ENCODE measurements at places on chromosomes 2 and 18. TPM values are rescaled to one million over a fixed set of nuclear protein-coding genes. Genes with fewer than 3 reads are reported as not detected.

The DSC2 gene
- not detected for total RNA-seq

The PROKR1 gene
- not detected for total RNA-seq

The XDH gene
- not detected for total RNA-seq

The WDR75 gene
- total RNA-seq = 55.7 TPM

The MLPH gene
- not detected for total RNA-seq

The FLACC1 gene
- total RNA-seq = 0.85 TPM

The EFHD1 gene
- not detected for total RNA-seq

The TCF23 gene
- not detected for total RNA-seq

The UGT1A3 gene
- not detected for total RNA-seq

GRCh38 chr2:206887745-206888144 is 51.6 kb upstream of the CPO start:
- no peak for DNase-seq

- no peak for DNase-seq
Measured at GRCh38 chr2:168460571-168460970, 4.5 kb downstream of the CERS6 start.

DNA sequence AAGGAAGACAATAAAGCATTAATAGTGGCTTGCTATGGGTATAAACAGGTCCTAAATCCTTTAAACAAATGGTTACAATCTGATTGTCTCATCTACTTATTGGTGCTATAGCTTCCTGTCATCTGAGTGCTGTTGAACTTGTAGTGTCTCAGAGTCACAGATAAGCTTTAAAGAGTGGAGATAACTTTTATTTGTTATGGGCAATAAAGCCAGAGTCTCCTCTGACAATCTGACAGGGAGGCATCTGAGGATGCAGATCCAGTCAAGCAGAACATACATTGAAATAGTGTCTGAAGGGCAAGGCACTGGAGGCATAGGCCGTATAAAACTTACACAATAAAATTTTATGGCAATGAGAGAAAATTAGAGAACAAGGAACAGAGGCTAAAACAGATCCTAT is 1132.4 kb upstream of the CDH2 start:
- DNase-seq = no peak

- DNase-seq = no peak
Measured at GRCh38 chr18:69032009-69032408, 234.1 kb downstream of the CCDC102B start.

DNA sequence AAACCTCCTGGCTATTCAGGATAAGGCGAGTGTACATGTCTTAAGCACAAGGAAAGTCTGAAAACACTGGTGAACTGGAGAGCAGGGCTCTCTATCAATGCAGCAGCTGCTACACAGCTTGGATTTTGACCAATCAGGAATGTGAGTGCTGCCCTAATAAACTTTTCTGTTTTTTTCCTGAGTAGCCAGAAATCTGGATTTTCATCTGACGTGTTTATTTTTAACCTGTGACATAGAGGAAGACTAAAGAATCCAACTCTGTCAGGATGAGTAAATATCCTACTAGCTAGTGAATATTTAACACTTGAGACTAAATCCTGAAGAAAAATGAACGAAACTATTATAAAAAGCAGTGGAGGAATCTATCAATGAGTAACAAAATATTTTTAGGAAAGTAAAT is 1638.9 kb downstream of the LRP1B start:
- DNase-seq = no peak

GRCh38 chr2:37394263-37394662 is 49.8 kb downstream of the QPCT start:
- no peak for DNase-seq

DNA sequence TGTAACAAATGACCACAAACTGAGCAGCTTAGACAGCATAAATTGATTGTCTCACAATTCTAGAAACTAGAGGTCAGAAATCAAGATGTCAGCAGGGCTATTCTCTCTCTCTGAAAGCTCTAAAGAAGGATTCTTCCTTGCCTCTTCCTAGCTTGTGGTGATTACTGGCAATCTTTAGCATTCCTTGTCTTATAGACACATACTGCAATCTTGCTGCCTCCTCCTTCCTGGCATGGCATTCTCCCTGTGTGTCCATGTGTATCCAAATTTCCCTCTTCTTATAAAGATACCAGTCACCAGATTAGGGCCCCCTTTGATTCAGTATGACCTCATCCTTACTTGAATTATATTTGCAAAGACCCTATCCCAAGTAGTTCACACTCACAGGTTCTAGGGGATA is 2.3 kb downstream of the ASB3 start:
- DNase-seq = no peak

- no peak for DNase-seq
Measured at GRCh38 chr2:173062801-173063200, 12.8 kb upstream of the MAP3K20 start.

DNA sequence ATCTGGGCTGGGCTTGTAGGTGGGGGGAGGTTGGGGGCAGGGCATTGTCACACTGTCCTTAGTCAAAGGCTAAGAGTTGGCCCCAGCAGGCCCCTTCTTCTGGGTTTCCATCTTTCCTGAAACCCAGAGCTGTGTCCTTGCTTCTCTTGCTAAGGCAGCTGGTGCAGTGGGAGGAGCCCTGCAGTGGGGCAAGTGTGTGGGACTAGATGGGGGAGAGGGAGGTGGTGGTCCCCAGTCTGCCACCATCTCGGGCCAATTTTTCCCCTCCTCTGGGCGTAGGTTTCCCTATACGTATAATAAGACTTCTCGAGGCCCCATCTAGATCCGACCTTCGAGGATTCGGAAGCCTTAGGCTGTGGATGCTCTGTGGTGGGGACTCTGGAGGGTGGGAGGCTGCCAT is 3.5 kb downstream of the KCNF1 start:
- no peak for DNase-seq

DNA sequence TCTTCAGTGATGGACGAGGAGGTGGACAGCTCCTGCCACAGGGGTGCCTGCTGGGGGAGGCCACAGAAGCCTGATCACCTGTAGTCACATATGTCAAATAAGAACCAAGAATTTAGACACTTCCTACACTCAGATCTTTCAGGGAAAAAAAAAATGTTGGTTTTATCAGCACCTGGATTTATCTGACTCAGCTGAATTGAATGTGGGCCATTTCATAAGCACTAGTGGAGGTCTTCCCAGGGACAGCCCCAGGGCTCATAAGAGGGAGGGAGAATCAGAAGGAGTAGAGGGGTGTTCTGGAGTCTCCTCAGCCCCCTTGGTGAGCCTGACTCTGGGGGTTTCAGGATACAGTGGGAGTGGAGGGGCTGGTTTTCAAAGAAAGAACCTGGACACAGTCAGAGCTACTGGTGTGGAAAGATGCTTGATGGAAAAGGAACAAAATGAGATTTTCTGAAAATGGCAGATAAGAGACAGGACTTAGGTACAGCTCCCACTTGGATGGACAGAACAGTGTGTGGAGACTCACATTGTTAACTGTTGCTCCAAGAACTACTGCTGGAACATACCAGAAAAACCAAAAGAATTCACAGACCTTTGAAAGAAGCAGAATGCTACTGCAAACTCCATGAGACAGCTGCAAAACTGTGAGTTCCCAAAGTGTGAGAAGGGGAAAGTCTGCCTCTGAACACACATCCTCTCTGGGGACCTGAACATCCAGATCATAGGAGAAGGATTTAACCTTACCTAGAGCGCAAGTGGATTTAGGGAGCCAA is 45.4 kb downstream of the LCT start:
- DNase-seq = no peak

GRCh38 chr2:237982039-237982725 is 15.4 kb downstream of the UBE2F start:
- DNase-seq = no peak

DNA sequence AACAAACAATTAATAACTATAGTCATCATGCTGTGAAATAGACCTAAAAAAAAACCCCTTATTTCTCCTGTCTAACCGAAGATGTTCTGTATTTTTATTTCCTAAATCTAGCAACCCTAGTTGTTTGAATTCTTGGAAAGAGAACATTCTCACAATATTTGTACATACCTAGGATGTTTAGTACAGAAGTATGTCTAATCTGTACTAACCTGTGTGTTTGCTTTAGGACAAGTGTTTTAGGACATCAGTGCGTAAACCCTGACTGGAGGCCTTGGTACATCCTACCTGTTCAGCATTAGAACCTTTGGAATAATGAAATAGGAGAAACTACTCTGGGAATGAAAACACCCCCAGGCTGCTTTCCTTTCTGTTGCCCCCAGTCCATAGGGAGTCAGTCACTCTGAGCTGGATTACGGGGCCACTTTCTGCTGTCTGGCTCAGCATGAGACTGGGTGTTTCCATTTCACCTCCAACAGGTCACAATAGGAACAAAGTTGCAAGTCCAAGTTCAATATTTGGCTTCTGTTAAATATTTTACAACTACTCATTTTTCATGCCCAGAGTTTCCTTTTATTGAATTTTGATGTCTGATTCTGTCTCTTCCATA is 114.7 kb downstream of the MTX2 start:
- no peak for DNase-seq

DNA sequence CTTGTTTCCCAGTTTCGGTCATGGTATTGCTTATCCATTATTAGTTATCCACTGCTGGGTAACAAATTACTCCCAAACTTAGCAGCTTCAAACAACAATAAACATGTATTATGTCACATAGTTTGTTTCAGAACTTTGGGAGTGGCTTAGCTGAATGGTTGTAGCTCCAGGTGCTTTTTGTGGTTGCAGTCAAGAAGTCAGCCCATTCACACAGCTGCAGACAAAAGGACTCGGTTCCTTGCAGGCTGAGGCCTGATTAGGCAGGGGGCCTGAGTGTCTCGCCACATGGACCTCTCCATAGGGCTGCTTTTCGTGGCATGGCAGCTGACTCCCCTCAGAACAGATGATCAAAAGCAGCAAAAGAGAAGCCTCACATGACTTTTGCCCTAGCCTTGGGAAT is 58.2 kb upstream of the ITGA4 start:
- peak; percentile 33 for DNase-seq

- no peak for DNase-seq
Measured at GRCh38 chr2:26187114-26187513, 14.2 kb downstream of the GAREM2 start.

DNA sequence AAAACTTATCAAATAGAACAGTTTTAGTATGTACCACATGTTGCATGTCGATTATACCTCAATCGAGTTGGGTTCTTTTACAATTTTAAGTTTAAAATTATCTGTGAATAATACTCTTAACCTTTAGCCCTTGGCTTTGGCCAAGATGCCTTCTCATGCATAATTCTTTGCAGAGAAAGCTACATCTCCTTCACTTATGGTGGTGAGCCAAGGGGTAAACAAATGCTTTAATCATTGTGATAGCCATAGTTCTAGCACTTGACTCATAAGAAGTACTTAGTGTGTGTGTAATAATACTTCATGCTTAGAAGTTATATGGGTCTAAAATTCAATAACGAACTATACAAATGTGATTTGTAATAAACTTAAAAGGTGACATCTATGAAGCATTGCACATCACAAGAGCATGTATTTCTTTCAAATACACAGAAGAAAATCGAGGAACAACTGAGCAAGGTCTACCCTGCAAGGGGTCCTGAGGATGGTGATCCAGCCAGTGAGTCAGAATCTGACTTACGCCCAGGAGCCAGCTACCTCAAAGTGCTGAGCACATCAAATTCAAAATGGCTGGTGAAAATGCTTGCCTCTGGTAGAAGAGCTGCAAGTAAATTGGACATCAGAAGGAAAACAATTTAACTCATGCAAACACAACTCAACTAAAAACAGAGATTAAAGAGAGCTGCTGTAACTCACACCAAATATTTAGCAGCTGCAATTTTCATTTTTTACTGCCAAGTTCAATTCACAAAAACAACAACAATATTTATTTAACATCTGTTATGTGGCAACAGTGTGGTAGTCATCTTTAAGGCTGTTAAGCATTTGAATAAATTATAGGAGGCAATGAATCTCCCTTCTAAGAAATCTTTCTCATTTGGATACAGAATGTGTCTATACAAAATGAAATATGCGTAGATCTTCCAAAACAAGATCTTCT is 23.8 kb upstream of the TTC39C start:
- DNase-seq = no peak

- DNase-seq = peak; percentile 65
Measured at GRCh38 chr2:213022987-213023386, 128.4 kb downstream of the IKZF2 start.

DNA sequence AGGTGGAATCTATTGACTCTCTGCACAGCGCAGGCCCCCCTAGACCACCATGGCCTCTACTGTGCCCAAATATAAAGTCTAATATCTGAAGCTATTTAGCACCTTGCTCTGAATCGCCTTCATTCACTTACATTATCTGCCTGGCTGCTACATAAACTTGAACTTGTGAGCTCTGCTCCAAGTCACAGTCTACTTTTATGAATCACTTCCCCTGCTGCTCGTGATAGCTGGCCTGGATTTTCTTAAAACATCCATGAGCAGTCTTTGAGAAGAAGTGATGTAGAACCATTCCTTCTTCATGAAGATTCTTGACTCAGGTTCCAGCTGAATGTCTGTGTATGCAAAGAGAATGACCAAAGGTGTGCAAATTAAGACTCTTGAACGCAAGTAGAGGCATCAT is 359.5 kb downstream of the RND3 start:
- no peak for DNase-seq

GRCh38 chr2:140383781-140384180 is 1603.6 kb upstream of the NXPH2 start:
- no peak for DNase-seq

DNA sequence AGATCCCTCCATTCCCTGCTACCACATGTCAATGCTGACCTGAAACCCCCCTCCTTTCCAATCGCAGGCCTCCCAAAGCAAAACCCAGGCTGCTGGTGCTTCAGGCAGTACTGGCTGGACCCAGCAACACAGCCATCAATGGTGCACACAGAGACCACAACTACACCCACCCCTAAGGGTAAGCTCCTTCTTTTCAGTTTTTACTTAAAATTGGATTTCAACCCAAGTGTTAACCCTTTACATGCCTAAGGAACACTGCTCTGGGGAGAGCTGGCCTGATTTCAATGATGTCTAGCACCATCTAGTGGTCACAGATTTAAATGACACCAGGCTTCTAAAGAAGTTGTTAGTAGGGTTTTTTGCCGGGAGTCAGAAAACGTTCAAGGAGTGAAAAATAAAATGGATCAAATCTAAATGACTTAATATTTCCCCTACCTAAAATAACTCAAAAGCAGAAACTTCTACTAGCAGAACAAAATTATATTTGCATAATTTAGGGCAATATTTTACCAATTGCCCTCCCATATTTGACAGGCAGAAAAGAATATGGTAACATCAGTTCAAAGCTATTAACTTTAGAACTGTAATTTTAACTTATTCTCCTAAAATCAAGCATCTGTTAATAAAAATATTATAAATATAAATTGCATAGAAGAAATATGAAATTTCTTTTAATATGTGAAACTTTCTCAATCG is 24.6 kb downstream of the FECH start:
- DNase-seq = peak; percentile 55

DNA sequence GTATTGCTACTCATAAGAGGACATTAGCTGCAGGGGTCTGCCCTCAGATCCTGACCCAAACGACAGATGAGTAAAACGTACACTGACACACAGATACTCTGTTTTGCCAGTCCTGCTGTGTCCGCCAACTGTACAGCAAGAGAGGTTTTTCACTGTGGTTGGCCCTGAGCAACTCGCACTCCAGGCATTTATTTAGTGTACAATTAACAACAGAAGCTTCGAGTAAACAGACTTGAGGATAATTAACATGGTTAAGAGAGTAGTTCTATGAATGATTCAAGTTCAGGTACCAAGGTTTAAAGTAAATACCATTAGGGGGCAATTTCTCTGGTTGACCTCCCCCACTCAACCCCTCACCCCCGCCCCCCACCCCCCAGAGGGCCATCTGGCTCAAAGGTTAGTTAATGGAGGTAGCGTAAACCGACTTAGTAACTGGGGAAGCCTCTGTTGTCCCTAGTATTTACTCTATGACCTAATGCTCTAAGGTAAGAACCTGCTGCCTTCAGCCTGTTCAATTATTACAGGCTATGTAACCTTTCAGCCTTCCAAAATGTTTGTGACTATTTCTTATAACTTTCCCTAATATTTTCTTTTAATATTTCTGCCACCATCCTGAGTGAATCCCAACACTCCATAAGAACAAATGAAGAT is 103.9 kb upstream of the XIRP2 start:
- DNase-seq = no peak

Data from OCI-LY7 (cell line).